Vagina (tissue), 2 donors: ENCODE measurements at places on chromosomes 2 and 18.

DNA sequence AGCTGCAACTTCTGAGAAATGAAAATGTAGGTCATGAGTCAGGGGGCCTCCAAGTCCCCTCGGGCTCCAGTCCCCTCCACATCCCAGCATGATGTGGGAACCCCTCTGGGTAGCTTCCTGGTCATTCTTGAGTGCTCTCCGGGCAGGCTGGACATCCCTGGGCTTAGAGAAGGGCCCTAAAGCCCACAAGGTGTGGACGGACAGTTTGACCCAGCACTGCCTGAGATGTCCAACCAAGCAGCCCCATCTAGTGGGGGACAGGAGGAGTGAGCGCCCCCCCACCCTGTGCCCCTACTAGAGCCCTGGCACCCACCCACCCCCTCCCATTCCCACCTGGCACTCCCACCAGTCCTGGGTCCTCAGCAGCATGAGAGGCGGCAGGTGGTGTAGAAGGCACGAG is 46.0 kb downstream of the CYP27C1 start:
- no peak overlapping the region for H3K4me3 ChIP-seq
- H3K27ac ChIP-seq: peak overlapping the region; percentile 93
- H3K36me3 ChIP-seq: no peaks in the 10 kb centered on the region
- no peaks in the 10 kb centered on the region for H3K27me3 ChIP-seq
- peak; percentile 81 for DNase-seq

DNA sequence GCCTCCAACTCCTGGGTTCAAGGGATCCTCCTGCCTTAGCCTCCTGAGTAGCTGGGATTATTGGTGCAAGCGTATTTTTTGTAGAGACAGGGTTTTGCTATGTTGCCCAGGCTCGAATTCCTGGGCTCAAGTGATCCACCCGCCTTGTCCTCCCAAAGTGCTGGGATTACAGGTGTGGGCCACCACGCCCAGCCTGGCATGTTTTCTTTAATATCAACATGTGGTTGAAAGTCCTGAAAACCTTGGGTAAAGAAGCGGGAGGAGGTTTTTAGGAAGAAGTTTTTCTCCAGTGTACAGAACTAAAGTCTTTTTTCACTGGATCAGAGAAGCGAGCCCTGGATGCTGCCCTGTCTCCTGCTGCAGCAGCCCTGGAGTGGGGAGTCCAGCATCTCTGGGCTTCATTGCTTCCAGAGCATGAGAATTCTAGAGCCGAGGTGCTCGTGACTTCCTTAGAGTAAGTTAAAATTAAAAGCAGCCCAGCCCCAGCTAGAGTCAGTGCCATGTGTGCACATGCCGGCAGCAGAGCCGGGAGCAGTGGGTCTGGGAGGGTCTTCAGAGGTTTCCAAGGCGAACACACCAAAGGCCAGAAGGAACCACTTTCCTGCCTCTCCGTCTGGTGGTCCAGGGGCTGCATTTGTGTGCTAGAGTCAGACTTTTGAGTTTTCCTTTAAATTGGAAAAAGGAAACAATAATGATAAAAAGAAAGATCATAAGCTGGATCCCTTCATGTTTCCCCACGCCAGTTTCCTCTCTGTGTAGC is 31.2 kb downstream of the ITGB1BP1 start:
- H3K36me3 ChIP-seq: no peaks in the 10 kb centered on the region
- H3K4me1 ChIP-seq: peaks cover 23% of the 10 kb centered on the region
- peak overlapping the region; percentile 88 for H3K27ac ChIP-seq
- no peak for DNase-seq

GRCh38 chr18:35239314-35239713 is 1.5 kb upstream of the ZNF397 start:
- H3K4me1 ChIP-seq: peaks cover 17% of the 10 kb centered on the region
- H3K27ac ChIP-seq: no peak overlapping the region
- H3K4me3 ChIP-seq: no peak overlapping the region
- DNase-seq: no peak
- peaks cover 20% of the 10 kb centered on the region for H3K36me3 ChIP-seq

GRCh38 chr18:9700261-9700796 is 7.8 kb upstream of the RAB31 start:
- no peak overlapping the region for H3K4me3 ChIP-seq
- no peaks in the 10 kb centered on the region for H3K36me3 ChIP-seq
- peaks cover 11% of the 10 kb centered on the region for H3K4me1 ChIP-seq
- H3K27me3 ChIP-seq: no peaks in the 10 kb centered on the region
- H3K27ac ChIP-seq: no peak overlapping the region

DNA sequence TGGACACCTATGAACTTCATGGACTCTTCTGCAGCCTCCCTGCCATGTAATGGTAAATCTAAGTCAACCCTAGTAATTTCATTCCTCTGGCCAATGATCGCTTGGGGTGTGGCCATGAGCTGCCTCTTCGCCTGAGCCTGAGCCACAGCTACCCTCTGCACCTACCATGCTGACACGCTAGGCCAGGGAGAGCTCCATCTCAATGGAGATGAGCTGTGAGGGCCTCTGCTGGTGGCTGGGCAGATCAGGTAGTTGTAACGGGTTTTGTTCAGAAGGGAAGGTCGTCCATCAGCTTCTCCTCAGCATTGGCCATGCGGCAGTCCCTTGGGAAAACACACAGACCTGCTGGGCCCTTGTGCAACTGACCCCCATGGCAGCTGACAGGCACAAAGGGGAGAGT is 24.4 kb downstream of the MPHOSPH10 start:
- H3K4me1 ChIP-seq: peaks cover 10% of the 10 kb centered on the region
- no peak overlapping the region for H3K4me3 ChIP-seq
- H3K27me3 ChIP-seq: no peaks in the 10 kb centered on the region

DNA sequence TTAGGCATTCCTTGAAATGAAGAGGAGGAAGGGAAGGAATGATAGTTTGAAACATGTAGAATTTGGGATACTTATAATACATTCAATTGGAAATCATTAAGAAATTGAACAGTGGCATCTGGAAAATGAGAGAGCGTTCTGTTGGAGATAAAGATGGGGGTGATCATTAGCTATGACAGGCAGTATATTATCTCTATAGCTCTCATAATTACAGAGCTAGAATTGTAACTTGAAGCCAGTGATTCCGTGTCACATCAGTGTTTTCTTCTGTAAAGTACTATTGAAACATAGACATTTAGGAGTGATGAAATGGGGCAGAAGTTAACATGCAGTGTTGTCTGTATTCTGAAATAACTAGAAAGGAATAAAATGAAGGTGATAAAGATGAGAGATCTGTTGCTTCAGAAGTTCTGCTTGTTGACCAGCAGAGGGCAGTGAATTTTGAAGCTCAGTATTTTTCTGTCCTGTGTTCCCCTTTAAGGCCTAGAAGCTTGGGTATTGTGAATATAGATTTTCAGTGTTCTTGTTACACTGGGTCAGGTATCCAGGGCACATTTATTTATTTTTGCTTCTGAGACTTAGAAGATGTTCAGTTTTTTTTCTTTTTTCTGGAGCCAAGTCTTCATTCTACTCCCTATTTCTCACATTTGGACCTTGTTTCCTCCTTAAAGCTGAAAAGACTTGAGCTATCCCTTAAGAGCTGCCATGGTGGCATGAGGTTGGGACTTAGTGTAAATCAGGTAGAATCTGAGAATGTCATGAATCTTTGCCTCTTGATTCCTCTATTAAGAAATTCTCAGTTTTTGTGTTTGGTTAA is 157.4 kb downstream of the TAF4B start:
- H3K4me3 ChIP-seq: no peak overlapping the region
- no peak overlapping the region for H3K27ac ChIP-seq
- DNase-seq: no peak
- peaks cover 5% of the 10 kb centered on the region for H3K4me1 ChIP-seq
- H3K27me3 ChIP-seq: no peaks in the 10 kb centered on the region

- no peak overlapping the region for H3K27ac ChIP-seq
- H3K36me3 ChIP-seq: no peaks in the 10 kb centered on the region
- no peaks in the 10 kb centered on the region for H3K27me3 ChIP-seq
- no peak overlapping the region for H3K4me3 ChIP-seq
Measured at GRCh38 chr2:215653344-215654030, 217.6 kb upstream of the FN1 start.

- no peaks in the 10 kb centered on the region for H3K27me3 ChIP-seq
- no peaks in the 10 kb centered on the region for H3K36me3 ChIP-seq
- peak overlapping the region; percentile 42 for H3K27ac ChIP-seq
- H3K4me1 ChIP-seq: peaks cover 13% of the 10 kb centered on the region
Measured at GRCh38 chr2:27724191-27724590, 47.3 kb upstream of the MRPL33 start.

DNA sequence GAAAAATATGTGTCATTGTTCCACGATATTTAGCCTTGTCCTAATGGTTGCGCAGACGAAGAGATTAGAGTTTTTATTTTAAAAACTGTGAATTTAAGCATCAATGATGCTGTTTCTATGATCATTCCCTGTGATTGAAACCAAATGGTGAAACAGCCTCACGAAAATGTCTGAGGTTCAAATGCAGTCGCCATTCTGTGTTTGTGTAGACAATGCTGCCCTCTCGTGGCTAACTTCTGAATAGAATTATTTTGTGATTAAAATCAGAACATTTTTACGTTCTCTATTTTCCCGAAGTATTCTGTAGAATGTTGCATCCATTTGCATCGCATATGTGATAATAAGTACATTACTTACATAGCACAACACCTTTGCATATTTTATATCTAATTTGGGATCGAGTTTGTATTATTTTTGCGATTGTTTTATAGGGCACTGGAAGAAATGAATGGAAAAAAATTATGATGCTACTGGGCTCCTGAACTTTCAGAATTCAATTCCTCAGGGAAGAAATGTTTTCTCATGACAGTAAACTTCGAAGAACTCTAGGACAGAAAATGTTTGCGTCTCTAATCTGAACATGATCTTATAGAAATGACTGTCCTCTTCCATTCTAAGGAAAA is 54.8 kb upstream of the CREB1 start:
- no peak overlapping the region for H3K4me3 ChIP-seq
- peaks cover 8% of the 10 kb centered on the region for H3K4me1 ChIP-seq
- no peaks in the 10 kb centered on the region for H3K36me3 ChIP-seq
- H3K27ac ChIP-seq: no peak overlapping the region
- DNase-seq: no peak

DNA sequence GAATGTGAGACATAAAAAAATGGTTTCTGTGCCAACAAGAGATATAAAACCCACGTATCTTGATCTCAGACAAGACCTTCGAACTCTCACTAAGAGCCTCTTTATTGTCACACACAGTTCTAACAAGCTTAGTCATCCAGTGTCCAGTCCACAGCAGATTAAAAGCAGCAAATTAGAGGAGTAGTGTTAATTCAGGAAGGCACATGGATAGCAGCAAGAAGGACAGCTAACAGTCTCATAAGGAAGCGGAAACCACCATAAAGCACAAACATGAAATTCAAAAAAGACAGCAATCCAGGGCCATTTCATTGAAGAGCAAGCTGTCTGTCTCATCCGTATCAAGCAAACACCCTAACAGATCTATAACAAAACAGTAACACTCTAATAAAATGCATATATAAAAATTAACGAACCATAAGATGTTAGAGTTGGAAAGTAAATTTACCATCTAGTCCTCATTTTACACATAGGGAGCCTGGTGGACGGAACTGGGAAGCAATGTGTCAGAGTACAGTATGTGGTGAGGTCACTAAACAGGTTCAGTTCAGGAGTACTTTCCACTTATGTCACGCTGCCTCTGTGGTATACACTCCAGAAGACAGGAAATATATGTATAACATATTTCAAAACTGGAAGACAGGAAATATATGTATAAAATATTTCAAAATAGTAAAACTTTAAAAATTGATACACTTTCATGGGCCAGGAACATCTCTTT is 18.3 kb downstream of the AAK1 start:
- H3K27me3 ChIP-seq: no peaks in the 10 kb centered on the region
- no peak for DNase-seq
- H3K36me3 ChIP-seq: no peaks in the 10 kb centered on the region
- peaks cover 4% of the 10 kb centered on the region for H3K4me1 ChIP-seq
- H3K27ac ChIP-seq: no peak overlapping the region
- H3K4me3 ChIP-seq: no peak overlapping the region

DNA sequence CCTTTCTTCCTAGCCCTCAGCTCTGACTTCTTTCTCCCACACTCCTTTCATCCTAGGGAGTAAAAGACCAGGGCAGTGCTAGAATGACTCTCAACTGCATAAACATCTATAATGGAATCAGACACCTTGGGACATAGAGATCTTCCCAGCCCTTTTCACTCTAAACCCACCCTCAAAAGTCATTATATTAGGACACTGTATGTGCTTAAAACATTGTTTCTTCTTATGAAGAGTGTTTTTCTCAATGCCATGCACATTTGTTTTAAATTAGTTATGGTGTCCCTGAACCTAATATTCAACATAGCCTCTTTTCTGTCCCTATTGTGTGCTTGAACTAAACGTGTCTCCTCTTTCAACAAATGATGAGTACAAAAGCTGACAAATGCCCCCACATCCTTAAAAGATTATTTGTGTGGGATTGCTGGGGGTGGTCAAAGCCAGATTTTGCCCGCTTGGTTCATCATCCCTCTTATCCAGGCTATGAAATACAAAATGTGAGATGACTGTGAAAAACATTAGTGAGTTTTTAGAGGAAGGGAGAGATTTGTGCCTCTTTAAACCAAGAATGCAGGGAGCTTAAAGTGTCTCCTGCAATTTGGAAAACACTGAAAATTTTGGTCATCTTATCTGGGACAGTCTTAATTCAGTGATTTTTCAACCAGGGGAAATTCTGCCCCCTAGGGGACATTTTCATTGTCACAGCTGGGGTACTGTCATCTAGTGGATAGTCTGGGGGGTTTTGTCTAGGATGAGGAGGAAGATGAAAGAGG is 29.0 kb downstream of the SERPINB5 start:
- no peak overlapping the region for H3K27ac ChIP-seq
- H3K4me1 ChIP-seq: no peaks in the 10 kb centered on the region
- DNase-seq: no peak
- no peaks in the 10 kb centered on the region for H3K36me3 ChIP-seq
- no peak overlapping the region for H3K4me3 ChIP-seq
- H3K27me3 ChIP-seq: no peaks in the 10 kb centered on the region

DNA sequence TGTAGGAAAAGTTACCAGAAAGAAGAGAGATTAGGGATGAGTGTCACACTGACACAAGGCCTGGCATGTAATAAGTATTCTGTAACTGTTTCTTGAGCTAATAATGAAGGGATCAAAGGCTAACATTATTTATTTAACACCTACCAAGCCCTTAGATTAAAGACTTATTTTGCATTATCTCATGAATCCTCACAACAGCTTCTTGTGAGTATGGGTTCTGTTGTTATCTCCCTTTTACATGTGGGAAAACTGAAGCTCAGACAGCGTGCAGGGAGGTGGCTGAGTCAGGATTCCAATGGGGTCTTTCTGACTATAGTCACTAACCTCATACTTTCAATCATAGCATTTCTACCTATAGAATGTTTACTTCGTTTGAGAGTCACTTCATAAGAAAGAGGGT is 79.0 kb upstream of the PROKR1 start:
- DNase-seq: no peak
- no peaks in the 10 kb centered on the region for H3K4me1 ChIP-seq
- no peak overlapping the region for H3K4me3 ChIP-seq
- H3K36me3 ChIP-seq: no peaks in the 10 kb centered on the region

- H3K27me3 ChIP-seq: no peaks in the 10 kb centered on the region
- no peaks in the 10 kb centered on the region for H3K36me3 ChIP-seq
Measured at GRCh38 chr2:233977296-233977837, 60.2 kb downstream of the TRPM8 start.

DNA sequence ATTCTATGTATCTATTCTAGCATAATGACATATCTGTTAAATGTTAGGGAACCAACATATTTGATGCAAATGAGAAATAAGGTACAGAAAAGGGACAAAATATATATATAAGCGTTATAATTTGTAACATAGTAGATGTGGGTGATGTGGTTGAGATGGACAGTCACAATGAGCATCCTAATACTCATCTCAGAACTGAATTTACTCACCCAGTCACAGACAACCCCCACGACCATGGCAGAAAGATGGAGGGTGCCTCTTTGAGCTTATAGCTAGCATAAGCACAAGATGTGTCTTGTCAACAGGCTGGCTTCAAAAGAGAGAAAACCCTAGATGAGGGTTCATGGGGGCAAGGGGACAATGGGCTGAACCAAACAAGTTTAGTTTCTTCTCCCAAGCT is 9.1 kb upstream of the DSG3 start:
- no peak overlapping the region for H3K27ac ChIP-seq
- no peak for DNase-seq
- no peaks in the 10 kb centered on the region for H3K4me1 ChIP-seq
- no peaks in the 10 kb centered on the region for H3K36me3 ChIP-seq
- H3K27me3 ChIP-seq: no peaks in the 10 kb centered on the region
